Lower lobe of right lung (tissue), 2 donors: ENCODE measurements at places on chromosomes 11 and 22. TPM values are rescaled to one million over a fixed set of nuclear protein-coding genes. Genes with fewer than 3 reads are reported as not detected.

The FOSL1 gene
- 2.2 TPM for total RNA-seq

The HEPHL1 gene
- not detected for total RNA-seq

The KLHL35 gene
- total RNA-seq, result 2.6 TPM

- H3K4me1 ChIP-seq, result peaks cover 12% of the 10 kb centered on the region
- no peak overlapping the region for H3K4me3 ChIP-seq
- no peaks in the 10 kb centered on the region for H3K27me3 ChIP-seq
- H3K27ac ChIP-seq, result peak overlapping the region; percentile 29
These were observed 26.1 kb upstream of the CELSR1 start for GRCh38 chr22:46563381-46564083.

GRCh38 chr11:118689503-118689851, 10.0 kb upstream of the TREH start:
- H3K4me1 ChIP-seq, result peaks cover 29% of the 10 kb centered on the region
- peak overlapping the region; percentile 55 for H3K4me3 ChIP-seq
- peak overlapping the region; percentile 76 for H3K27ac ChIP-seq
- H3K36me3 ChIP-seq, result no peaks in the 10 kb centered on the region
- H3K27me3 ChIP-seq, result no peaks in the 10 kb centered on the region
- no peak for DNase-seq

- H3K27me3 ChIP-seq, result no peaks in the 10 kb centered on the region
- H3K4me1 ChIP-seq, result peaks cover 96% of the 10 kb centered on the region
- H3K4me3 ChIP-seq, result no peak overlapping the region
- peaks cover 90% of the 10 kb centered on the region for H3K36me3 ChIP-seq
- DNase-seq, result no peak
These were observed 12.9 kb downstream of the NEAT1 start for GRCh38 chr11:65435411-65435931.

DNA sequence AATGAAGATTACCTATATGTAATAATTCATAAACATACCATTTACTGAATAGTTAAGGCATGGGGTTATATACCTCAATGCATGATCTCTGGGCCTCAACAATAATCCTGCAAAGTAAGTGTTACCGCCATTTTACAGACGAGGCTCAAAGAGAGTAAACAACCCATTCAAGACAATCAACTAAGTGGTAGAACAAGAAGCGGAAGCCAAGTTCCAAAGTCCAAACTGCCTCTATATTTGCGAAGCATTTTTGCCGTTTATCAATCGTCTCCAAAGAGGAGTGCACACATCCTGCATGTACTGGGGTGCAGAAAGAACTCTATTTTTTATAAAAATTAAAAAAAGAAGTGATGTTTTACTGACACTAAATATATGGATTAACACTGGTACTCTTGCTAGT, 27.5 kb upstream of the P4HA3 start:
- DNase-seq, result no peak
- no peaks in the 10 kb centered on the region for H3K27me3 ChIP-seq
- H3K27ac ChIP-seq, result no peak overlapping the region
- no peak overlapping the region for H3K4me3 ChIP-seq

GRCh38 chr11:134609361-134610115, 197.5 kb upstream of the B3GAT1 start:
- no peaks in the 10 kb centered on the region for H3K27me3 ChIP-seq
- no peak overlapping the region for H3K27ac ChIP-seq
- no peak overlapping the region for H3K4me3 ChIP-seq
- H3K4me1 ChIP-seq, result no peaks in the 10 kb centered on the region
- no peaks in the 10 kb centered on the region for H3K36me3 ChIP-seq

GRCh38 chr22:37282385-37282677, at the start of gene CYTH4:
Gene CYTH4 (plus strand): TSS chr22:37282508. CDS start chr22:37282570, 62 bp downstream.
- no peaks in the 10 kb centered on the region for H3K36me3 ChIP-seq
- peak within 1 kb of the TSS; percentile 76 for H3K27ac ChIP-seq
- peaks cover 9% of the 10 kb centered on the region for H3K27me3 ChIP-seq
- peak within 1 kb of the TSS; percentile 62 for H3K4me3 ChIP-seq
- DNase-seq, result peak; percentile 91

GRCh38 chr11:57475671-57476046, 15.3 kb downstream of the RTN4RL2 start:
- peaks cover 20% of the 10 kb centered on the region for H3K4me1 ChIP-seq
- peaks cover 7% of the 10 kb centered on the region for H3K27me3 ChIP-seq
- no peak for DNase-seq
- no peaks in the 10 kb centered on the region for H3K36me3 ChIP-seq
- H3K27ac ChIP-seq, result no peak overlapping the region

GRCh38 chr11:32478277-32478731, 43.0 kb upstream of the WT1 start:
- H3K36me3 ChIP-seq, result no peaks in the 10 kb centered on the region
- DNase-seq, result no peak
- H3K27me3 ChIP-seq, result no peaks in the 10 kb centered on the region
- H3K4me3 ChIP-seq, result no peak overlapping the region
